ENCODE measurements at places on chromosomes 5 and 9.

- peak; percentile 95 for DNase-seq
Measured at GRCh38 chr9:107712390-107712789, 222.8 kb upstream of the KLF4 start.

DNA sequence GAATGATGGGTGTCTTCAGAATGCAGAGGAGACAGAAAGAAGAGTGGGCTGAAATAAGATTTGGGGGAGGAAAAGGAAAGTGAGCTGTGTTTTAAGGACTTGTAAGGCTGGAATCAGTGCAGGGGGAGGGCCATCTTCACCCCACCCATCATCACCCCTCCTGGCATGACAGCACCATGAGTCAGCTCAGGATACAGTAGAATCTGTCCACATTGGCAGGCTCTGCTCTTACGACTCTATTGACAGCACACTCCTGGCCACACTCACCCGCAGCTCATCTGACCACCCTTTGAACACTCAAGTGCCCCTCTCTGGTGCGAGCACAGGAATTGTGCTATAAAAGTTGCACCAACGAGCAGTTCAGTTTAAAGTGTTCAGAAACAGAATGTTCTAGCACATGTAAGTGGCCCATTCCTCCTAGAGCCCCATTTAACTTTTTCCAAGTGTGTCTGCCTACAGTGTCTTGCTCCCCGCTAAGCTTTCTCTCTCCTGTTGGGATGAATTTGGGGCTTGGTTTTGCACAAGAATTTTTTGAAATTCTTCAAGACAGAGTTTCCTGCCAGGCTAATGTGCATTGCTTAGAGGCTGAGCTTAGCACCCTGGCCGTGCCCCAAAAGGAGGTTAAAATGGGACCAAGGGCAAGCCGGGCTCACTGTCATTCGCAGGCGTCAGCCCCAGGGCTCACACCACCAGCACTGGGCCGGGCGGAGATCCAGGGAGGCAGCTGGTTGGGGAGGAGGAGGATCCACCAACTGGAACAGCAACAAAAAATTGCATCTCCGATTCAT lies 12.0 kb downstream of the ADRA1B start:
- DNase-seq = peak; percentile 64

DNA sequence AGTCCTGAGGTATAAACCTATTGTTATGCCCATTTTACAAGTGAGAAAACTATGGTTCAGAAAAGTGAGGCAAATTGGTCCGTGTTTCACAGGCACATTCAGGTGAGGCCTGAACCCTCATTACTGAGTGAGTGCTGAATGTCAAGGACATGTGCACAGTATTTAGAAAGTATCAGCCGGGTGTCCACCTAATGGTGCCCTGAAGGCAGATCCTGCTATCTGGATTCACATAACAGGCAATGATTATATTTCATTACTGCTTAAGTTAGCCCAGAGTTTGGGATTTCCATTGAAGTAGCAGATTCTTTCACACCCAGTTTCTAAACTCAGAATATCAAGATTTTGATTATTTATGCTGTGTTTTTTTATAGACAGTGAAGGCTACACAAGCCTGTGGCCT lies 142.7 kb downstream of the LHFPL2 start:
- DNase-seq = no peak

GRCh38 chr5:167759057-167759821 lies 532.2 kb upstream of the WWC1 start:
- peak; percentile 100 for DNase-seq

GRCh38 chr5:15282611-15283010 lies 217.4 kb upstream of the FBXL7 start:
- no peak for DNase-seq

DNA sequence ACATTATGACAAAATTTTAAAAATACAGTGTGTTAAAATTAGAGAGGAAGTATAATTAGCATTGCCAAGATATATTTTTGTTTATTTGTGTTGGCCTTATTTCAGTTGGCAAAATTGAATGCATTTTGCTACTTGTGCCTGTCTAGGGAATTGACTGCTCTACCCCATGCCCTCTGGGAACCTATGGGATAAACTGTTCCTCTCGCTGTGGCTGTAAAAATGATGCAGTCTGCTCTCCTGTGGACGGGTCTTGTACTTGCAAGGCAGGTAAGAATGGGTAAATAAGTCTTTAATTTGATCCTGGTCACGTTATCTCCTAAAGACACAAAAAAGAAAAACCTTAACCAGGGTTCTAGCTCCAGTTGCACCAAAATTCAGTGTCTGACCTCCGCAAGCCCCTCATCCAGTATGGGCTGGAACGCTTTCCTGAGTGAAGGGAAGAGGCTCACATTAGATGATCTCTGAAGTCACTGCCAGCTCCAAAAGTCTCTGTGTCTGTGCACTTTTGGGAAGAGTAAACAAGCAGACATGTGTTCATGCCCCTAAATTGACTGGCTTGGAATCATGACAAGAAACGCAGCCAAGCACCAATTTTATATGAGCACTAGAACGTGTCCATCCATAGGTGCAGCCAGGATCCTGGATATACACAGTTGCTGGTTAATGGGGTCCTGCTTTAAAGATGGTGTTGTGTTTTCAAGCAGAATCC lies 98.3 kb upstream of the PRRC1 start:
- DNase-seq = no peak

- DNase-seq = no peak
Measured at GRCh38 chr5:39226558-39226957, 7.2 kb upstream of the FYB1 start.

- DNase-seq = no peak
Measured at GRCh38 chr9:101566904-101567724, 27.7 kb downstream of the PPP3R2 start.

DNA sequence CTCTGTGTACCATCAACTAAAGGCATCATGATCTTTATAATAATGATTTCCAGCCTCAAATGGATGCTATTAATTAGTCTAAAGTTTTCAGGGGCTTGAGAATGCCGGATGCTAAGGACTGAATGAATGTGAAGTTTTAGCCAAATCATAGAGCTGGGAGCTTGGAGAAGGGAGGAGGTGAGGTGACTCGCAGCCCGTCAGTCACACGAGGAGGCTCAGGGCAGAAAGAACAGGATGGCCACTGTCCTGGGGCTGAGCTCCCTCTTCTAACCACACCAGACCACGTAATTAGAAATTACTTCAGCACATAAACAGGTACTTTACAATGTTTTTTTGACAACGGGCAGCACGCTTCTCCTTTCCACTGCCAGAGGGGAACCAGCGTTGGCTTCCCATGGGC lies 222.6 kb downstream of the NPR3 start:
- no peak for DNase-seq

- DNase-seq = no peak
Measured at GRCh38 chr9:1140057-1140456, 89.9 kb downstream of the DMRT2 start.
